CD4-positive, alpha-beta T cell treated with Interleukin-10 for 1 hour (primary cell): ENCODE measurements at places on chromosomes 4 and X.

- no peak for DNase-seq
These were observed 12.3 kb upstream of the UCP1 start for GRCh38 chr4:140581078-140581477.

GRCh38 chrX:109347632-109348031 is 134.3 kb downstream of the GUCY2F start:
- DNase-seq, result no peak

GRCh38 chr4:158964728-158965124 is 138.2 kb upstream of the RAPGEF2 start:
- DNase-seq, result no peak

GRCh38 chr4:168514249-168514852 is 17.5 kb downstream of the PALLD start:
- DNase-seq, result peak; percentile 54
